ENCODE measurements at places on chromosomes 4 and X. TPM values are rescaled to one million over a fixed set of nuclear protein-coding genes. Genes with fewer than 3 reads are reported as not detected.

DNA sequence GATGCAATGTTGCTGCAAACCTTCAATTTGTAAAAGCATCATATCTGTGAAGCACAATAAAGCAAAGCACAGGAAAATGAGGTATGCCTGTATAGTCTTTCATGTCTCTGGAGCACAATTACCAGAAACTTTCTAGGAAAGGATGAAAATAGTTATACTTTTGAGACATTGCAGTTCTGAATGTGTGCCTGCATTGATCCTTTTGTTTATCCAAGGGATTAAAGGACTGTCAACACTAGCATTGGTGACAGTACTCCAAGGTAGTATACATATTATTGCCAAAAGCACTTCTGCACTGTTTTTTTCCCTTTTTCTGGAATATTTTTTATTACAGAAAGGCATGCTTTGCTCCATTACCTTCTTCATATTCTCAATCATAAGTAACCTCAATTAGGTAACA is 476.0 kb downstream of the GABRG1 start:
- H3K27me3 ChIP-seq: no peaks in the 10 kb centered on the region
- H3K27ac ChIP-seq: no peak overlapping the region
- H3K4me1 ChIP-seq: no peaks in the 10 kb centered on the region

DNA sequence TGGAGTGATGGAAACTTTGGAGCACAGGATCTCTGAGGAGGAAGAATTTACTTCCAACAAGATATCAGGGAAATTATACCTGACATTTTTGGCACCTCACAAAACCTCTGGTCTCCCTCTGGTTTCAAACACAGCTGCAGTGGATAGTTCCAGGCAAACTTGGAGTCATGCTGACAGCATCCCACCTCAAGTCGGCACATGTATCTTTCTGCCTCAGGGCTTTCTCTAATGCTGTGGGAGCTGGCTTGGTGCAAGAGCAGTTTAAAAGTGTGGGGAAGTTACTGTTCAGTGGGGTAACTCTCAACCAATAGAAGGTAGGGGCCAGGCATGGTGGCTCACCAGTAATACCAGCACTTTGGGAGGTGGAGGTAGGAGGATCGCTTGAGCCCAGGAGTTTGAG is 207.1 kb upstream of the NHS start:
- H3K4me1 ChIP-seq: no peaks in the 10 kb centered on the region
- DNase-seq: no peak
- no peak overlapping the region for H3K4me3 ChIP-seq
- no peaks in the 10 kb centered on the region for H3K27me3 ChIP-seq
- H3K27ac ChIP-seq: no peak overlapping the region
- H3K36me3 ChIP-seq: no peaks in the 10 kb centered on the region

GRCh38 chr4:122602277-122603142 is 18.4 kb downstream of the IL21 start:
- H3K4me1 ChIP-seq: no peaks in the 10 kb centered on the region
- H3K27ac ChIP-seq: no peak overlapping the region
- no peak for DNase-seq
- no peaks in the 10 kb centered on the region for H3K36me3 ChIP-seq
- peak overlapping the region; percentile 23 for H3K4me3 ChIP-seq

DNA sequence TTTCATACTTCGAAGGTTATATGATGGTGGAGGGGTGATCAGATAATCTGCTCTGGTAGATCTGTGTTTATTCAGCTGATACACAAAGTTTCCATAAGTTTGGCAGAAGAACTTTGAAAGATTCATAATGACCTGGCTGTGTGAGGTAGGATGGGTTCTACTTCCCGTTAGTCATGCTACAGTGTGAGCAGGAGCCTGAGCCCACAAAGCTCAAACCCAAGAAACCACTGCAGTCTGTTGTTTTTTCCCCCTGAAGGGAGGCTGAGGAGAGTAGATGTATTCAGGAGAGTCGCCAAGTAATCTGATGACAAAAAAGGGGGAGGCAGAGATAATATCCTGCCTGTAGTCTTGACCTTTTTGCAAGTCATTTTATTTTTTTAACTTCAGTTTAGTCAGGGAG is 52.8 kb upstream of the PPP3CA start:
- no peak overlapping the region for H3K4me3 ChIP-seq
- no peak for DNase-seq
- no peaks in the 10 kb centered on the region for H3K4me1 ChIP-seq
- no peaks in the 10 kb centered on the region for H3K36me3 ChIP-seq
- H3K27me3 ChIP-seq: no peaks in the 10 kb centered on the region

- H3K27ac ChIP-seq: no peak overlapping the region
- H3K4me1 ChIP-seq: no peaks in the 10 kb centered on the region
- no peaks in the 10 kb centered on the region for H3K27me3 ChIP-seq
- no peak overlapping the region for H3K4me3 ChIP-seq
- no peak for DNase-seq
- no peaks in the 10 kb centered on the region for H3K36me3 ChIP-seq
Measured at GRCh38 chr4:21697583-21697982, 251.0 kb downstream of the KCNIP4 start.

GRCh38 chr4:8306511-8307021 is 37.0 kb downstream of the HTRA3 start:
- no peaks in the 10 kb centered on the region for H3K27me3 ChIP-seq
- H3K27ac ChIP-seq: no peak overlapping the region
- no peak overlapping the region for H3K4me3 ChIP-seq
- no peak for DNase-seq
- no peaks in the 10 kb centered on the region for H3K36me3 ChIP-seq

DNA sequence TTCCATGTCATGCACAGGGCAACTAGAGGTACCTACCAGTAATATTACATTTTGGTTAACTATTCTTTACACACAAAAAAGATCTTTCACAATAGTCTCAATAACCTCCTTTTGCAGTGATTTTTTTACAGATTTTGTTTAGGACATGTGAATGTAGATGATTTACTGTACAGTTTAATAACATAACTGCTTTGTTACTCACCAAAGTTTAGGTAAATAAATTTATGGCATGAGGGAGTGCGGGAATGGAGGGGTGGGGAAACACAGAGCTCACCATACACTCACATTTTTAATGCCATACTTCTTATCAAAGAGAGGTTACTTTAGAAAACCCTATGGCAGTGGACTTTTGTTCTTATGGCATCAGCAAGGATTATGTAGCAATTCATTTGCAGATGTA is 93.1 kb upstream of the TEX13A start:
- no peaks in the 10 kb centered on the region for H3K27me3 ChIP-seq
- H3K36me3 ChIP-seq: no peaks in the 10 kb centered on the region
- H3K4me3 ChIP-seq: no peak overlapping the region
- H3K4me1 ChIP-seq: no peaks in the 10 kb centered on the region
- DNase-seq: no peak
- H3K27ac ChIP-seq: no peak overlapping the region

- H3K4me1 ChIP-seq: peaks cover 6% of the 10 kb centered on the region
- DNase-seq: no peak
- H3K27me3 ChIP-seq: no peaks in the 10 kb centered on the region
- H3K27ac ChIP-seq: peak overlapping the region; percentile 81
- H3K4me3 ChIP-seq: peak overlapping the region; percentile 59
Measured at GRCh38 chr4:30717208-30718020, 2.8 kb upstream of the PCDH7 start.

DNA sequence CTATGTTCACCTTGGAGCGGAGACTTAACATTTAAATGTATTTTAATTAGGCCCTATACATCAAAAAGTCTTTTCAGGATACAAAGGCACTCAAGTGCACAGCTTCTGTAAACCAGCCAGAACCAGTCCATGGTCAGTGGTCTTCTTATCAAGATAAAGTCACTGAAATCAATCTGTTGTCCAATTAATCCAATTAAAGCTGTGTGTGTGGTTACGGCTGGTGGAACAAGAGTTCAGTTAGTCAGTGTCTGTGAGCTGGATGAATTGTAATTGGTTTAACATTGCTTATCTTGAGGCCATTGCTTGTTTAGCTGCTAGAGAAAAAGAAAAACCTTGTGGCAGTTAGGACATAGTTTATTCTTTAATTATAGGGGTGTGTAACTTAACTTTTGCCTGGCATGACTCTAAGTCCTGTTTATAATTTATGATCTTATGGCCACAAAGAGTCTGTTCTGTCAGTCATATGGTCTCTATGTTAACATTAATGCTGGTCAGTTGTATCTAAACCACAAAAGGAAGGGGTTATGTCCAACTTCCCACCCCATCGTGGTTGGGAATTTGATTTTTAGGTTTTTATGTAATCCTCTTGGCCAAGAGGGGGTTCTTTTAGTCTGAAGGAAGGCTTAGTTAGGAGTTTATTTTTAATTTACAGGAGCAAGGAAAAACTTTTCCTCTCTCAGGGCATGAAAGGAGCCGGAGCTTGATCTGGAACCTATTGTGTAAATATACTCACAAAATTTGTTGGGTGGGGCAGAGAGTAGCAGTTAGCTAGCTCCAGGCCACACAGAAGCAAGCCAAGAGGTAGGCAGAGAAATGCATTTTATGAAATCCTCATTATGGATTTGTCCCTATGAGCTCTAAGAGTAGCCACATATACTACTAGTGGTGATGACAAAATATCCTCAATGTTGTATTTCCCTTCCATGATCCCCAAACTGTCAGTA is 665.7 kb upstream of the ACTRT1 start:
- no peak for DNase-seq
- H3K27me3 ChIP-seq: no peaks in the 10 kb centered on the region
- H3K4me1 ChIP-seq: no peaks in the 10 kb centered on the region
- H3K4me3 ChIP-seq: no peak overlapping the region
- no peak overlapping the region for H3K27ac ChIP-seq

DNA sequence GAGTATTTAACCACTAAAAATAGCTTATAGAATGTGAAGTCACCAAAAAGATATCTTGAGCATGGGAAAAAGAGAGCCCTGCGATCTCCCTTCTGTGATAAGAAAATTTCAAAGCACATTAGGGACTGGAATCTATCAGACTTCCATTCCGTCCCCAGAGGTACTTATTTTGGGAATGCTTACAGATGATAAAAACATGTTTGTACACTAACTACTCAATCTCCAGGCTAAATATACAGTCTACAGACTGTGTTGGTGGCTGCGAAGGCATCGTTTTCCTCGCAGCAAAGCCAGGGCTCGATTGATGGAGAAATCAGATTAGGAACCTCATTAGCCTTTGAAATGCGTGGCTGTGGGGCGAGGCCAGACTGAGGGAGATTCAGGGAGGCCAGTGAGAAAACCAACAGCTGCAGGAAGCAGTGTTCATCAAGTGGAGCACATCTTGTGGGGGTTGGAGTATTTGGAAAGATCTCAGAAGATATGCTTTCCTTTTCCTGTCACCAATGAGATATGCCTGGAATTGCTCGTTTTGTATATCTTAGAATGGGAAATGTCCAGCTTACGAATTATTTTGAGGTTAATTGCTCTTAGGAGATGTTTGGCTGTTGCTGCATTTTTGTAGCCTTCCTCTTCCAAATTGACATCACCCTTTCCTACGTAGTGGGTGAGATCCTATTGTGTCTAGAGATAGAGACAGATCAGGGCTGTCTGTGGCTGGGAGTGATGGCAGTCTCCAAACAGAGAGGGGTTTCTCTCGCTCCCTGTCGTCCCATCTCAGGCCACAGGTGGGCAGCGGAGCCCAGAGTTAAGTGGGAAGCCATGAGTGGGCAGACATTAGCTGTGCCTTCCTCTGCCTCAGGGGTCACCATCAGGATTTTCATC is 224.9 kb upstream of the FAT1 start:
- H3K27ac ChIP-seq: peak overlapping the region; percentile 57
- no peak overlapping the region for H3K4me3 ChIP-seq
- no peaks in the 10 kb centered on the region for H3K27me3 ChIP-seq
- peaks cover 10% of the 10 kb centered on the region for H3K4me1 ChIP-seq
- no peaks in the 10 kb centered on the region for H3K36me3 ChIP-seq
- no peak for DNase-seq

DNA sequence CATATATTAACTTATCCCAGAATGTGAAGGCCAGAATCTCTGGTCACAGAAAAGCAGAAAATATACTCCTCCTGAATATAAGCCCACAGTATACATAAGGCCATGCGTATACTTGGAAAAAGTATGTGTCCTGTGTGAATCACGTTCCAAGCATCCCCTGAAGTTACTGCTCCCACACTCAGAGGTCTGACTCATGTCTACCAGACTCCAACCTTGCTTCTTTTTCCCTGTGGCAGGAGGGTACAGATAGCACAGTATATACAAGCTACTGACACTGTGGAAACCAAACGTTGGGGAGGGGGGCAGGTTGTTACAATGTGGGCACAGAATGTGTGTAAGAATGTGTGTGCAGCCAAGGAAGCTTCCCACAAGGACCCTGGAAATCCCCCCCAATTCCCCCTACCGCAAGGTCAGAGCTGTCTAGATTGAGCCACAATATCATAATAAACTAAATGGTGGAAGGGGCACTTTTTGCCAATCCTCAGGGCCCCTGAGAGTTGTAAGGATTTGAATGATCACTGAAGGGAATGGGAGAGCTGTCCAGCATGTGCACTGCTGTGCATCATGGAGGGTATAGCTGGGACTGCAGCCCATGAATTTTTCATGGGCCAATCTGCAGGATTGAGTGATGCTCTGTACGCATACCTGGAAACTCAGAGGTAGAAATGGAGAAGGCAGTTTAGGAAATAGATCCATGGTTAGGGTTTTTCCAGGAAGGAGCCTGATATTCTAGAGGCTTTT is 7.4 kb upstream of the RELL1 start:
- no peaks in the 10 kb centered on the region for H3K36me3 ChIP-seq
- H3K27me3 ChIP-seq: no peaks in the 10 kb centered on the region
- no peaks in the 10 kb centered on the region for H3K4me1 ChIP-seq
- DNase-seq: no peak
- no peak overlapping the region for H3K27ac ChIP-seq

DNA sequence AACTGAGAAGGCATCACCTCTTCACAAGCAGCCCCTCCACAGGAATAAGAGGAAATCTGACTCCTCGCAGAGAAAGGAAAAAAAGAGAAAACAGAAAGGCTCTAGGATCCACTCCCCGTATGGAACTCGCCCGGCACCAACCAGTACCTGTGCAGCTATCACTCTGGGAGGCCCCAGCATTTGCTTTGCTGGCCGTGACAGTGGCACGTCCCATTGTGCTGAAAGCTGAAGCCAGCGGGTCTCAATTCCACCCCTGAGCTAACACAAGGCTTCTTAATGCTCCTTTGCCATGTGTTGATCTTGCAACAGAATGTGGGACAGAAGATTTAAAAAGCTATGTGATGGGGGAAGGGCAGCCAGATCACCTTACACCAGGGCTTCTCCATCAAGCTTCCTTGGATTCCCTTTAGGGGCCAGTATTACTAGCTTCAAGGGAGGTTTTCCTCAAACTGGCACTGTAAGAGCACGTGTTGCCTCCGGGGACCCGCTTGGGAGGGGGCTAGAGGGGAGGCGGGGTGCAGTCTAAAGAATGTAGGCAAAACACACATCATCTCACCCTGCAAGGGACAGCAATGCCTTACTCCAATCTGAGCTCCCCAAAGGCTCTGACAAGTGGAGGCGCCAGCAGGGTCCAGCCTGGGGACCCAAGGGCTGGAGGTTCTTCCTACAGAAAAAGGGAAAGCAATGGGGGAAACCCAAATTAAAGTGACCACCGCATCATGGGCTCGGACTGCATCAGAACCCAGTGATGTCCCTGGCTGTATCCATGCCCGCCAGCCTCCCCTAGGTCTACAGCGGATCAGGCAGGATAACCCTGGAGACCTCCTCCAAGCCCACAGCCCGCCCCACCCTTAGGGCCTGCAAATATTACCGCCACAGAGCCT is 1.2 kb downstream of the USP46 start:
- no peak for DNase-seq
- H3K27ac ChIP-seq: no peak overlapping the region
- H3K36me3 ChIP-seq: peaks cover 5% of the 10 kb centered on the region
- H3K27me3 ChIP-seq: no peaks in the 10 kb centered on the region
- H3K4me3 ChIP-seq: peak overlapping the region; percentile 64

Gene CXCL1
- 12.8 TPM for total RNA-seq

Gene PPEF2
- not detected for total RNA-seq

Gene IL13RA1
- 191 TPM for total RNA-seq

Gene PWWP3B
- total RNA-seq: not detected

Gene DDIT4L
- not detected for total RNA-seq

Gene REPS2
- total RNA-seq: 4.5 TPM

Gene SPRY1
- total RNA-seq: 77.8 TPM
